Kidney tubule cell (primary cell): ENCODE measurements at places on chromosomes 13 and 19.

- no peak for DNase-seq
These were observed 1383.8 kb downstream of the EFNB2 start for GRCh38 chr13:105151639-105152038.

DNA sequence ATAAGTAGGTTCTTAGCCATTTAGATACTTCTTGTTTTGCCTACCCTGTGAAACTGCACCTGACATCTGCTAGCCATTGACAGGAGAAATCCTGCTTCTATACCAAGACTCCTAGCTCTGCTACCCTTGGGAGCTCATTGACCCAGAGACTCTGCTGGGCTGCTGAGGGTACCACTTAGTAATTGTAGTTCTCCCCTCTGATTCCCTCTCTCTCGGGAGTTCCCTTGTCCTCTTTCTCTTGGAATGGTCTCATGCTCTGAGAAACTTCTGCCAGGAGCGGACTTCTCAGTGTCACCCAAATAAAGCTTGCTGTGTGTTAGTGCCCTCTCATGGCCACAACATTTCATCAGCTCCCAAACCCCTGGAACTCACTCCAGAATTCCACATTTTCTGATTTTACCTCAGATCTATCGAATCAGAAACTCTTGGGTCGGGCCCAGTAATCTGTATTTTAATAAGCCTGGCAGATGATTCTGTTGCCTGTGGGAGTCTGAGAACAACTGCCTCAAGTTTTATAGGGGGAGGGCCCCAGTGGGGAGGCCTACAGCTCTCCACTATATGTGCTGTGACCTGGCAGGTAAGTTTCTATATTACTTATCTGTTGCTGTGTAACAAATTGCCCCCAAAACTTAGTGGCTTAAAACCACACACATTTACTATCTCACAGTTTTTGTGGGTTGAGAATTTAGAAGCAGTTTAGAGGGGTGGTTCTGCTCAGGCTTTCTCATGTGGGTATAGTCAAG, 221.1 kb downstream of the TDRD3 start:
- DNase-seq, result peak; percentile 26

DNA sequence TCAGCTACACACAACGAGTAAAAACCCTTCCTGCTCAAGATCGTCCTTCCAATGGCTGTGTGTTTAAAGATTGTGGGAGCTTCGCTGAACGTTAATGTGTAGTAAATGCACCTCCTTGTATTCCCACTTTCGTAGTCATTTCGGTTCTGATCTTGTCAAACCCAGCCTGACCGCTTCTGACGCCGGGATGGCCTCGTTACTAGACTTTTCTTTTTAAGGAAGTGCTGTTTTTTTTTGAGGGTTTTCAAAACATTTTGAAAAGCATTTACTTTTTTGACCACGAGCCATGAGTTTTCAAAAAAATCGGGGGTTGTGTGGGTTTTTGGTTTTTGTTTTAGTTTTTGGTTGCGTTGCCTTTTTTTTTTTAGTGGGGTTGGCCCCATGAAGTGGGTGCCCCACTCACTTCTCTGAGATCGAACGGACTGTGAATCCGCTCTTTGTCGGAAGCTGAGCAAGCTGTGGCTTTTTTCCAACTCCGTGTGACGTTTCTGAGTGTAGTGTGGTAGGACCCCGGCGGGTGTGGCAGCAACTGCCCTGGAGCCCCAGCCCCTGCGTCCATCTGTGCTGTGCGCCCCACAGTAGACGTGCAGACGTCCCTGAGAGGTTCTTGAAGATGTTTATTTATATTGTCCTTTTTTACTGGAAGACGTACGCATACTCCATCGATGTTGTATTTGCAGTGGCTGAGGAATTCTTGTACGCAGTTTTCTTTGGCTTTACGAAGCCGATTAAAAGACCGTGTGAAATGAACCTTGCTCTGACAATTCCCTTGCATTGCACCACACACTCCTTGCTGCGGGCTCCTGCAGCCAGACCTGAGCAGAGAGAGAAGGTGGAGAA, 2.7 kb upstream of the FAM174C start:
- no peak for DNase-seq

DNA sequence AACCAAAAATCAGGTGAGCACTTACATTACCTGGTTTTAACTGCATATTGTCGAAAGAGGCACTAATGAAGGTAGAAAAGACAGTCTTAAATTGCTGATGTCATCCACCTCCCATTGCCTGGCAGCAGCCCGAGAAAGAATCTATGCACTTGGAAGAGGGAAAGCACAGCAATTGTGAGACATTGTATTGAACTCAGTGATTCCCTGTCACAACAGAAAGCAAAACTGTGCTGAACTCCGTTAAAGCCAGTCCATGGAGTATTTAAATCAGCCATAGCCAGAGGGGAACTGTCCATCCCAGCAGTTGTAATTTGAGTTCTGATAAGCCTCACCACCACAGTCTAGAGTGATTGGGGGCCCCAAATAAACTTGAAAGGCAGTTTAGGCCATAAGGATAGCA, 466.6 kb upstream of the PCDH9 start:
- DNase-seq, result no peak

GRCh38 chr13:50127726-50128291, 112.6 kb downstream of the KCNRG start:
- DNase-seq, result no peak

DNA sequence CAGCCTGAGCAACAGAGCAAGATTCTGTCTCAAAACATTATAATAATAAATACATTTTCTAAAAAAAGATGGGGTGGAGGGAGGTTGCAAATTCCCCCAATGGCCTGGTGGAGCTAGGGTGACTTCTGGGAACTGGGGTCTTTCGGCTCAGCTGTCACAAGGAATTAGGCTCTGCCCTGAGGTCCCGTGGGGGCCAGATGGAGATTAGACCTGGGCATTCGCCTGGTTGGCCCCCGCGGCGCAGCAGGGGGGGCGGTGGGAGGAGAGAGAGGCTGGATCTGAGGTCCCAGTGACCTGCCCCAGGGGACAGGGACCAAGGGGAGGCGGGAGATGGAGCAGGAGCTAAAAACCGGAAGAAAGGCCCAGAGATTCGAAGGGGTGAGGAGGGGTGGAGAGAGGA, 14.8 kb downstream of the FUT6 start:
- DNase-seq, result no peak

DNA sequence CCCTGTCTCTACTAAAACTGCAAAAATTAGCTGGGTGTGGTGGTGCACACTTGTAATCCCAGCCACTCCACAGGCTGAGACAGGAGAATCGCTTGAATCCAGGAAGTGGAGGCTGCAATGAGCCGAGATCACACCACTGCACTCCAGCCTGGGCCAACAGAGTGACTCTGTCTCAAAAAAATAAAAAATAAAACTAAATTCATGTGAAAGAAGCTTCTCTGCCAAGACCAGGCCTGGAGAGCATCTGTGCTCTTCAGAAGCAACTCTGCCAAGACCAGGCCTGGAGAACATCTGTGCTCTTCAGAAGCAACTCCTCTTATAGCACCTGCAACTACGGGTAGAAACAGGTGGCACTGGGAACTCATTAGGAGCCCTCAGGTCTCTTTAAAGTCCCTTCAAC, 37.7 kb downstream of the CRYL1 start:
- no peak for DNase-seq

DNA sequence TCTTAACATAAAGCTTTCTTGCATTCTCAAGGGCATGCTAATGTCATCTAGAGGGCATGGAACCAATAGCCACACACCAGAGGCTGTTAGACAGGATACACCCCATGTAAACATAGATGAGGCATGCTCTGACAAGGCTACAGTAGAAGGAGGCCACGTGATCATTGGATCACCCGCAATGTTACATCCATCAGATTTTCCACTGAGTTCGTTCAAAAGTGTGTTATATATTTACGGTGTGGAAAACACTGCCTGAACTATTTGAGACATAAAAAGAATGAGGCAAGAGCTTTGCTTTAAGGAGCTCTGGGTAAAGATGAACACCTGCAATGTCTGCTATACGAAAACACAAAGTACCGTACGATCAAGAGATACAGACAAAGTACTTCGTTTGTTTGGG, 817.5 kb upstream of the SLC10A2 start:
- DNase-seq, result no peak

DNA sequence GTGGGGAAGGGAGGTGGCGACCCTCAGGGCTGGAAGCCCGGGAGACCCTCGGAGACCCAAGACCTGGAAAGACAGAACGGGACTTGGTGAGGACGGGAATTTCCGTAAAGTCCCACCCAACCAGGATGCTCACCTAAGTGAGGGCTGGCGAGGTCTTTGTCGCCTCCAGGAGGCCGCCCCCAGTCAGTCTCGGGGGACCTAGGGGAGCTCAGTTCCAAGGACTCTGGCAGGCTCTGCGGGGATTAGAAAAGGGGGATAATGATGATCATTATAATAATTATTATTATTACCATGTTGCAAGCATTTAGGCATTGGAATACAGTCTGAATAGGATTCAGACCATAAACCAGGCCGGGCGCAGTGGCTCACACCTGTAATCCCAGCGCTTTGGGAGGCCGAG, 9.1 kb upstream of the HSD17B14 start:
- no peak for DNase-seq

GRCh38 chr13:73262862-73263627, 204.2 kb downstream of the KLF5 start:
- no peak for DNase-seq

DNA sequence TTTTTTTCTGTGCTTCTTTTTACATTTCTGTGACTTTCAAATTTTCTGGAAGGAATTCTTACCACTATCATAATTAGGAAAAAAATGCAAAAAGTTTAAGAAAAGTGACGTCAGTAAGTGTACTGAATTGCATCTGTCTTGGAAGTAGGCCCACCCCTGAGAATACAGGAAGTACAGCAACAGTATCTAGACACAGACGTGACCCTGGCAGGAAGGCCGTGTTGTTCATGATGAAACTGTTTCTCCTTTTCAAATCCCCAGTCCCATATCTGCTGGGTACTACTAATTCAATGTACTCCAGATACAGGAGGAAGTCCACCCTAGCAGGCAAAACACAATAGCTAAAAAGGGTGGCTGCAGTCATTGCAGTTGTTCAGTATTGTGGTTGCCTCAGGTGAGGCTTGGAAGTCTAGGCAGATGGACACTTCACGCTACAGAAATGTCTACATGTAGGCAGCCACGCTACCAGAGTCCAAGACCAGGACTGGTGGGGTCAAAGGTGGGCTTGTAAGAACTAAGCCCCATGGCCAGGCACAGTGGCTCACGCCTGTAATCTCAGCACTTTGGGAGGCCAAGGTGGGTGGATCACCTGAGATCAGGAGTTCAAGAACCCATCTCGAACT, 49.6 kb upstream of the MED4 start:
- no peak for DNase-seq

DNA sequence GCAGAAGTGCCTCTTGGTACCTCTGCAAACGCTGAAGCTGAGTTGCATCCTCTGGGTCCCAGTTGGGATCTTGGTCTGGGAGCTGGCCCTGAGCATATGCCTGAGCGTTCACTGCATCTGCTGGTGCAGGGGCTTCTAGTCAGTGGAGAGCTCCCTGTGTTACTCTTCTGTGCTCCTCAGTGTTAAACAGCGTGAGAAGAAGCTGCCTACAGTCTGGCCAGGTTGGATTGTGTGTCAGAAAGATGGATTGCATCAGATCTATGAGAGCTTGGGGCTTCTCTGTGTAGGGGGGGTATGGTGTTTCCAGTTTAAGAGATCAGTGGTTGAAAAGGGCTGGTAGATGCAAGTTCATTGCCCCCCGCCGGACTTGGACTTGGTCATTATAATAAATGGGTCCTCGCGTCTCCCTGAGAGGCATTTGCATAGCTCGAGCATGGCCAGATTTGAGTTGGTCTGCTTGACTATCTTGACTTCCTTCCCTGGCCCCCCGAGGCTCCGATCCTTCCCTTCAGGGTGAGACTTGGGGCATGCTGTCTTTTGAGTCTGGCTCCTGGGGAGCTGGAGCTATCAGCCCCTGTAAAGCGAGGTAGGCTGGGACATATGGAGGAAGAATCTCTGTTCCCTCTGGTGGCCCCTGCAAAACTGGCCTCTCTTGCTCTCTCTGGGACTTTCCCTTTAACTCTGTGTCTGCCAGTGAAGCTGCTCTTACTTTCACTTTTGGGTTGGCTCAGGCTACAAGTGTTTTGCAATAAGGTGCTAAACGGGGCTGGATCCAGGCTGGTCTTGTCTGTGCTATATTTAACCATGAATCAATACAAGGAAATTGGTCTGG, 52.9 kb downstream of the OR10H4 start:
- peak; percentile 48 for DNase-seq

DNA sequence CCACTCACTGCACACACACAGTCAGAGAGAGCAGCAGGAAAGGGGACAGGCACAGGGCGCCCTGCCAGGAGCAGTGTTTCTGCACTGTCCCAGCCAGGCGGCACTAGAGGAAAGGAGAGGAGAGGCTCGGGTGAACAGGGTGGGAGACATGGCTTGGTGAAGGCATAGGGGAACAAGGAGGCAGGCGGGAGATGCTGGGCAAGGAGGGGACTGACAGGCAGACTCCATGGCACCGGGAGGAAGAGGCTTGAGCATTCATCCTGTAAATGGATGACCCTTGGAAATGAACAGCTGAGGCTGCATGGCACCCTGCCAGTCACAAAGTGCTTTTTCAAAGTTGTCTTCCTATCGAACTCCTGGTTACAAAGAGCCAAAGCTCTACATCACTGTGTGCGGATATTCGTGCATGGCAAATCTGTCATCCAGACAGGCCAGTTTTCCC, 22.4 kb downstream of the MED26 start:
- DNase-seq, result no peak

GRCh38 chr19:40954573-40954972, 36.5 kb upstream of the CYP2B6 start:
- DNase-seq, result no peak

GRCh38 chr19:45824041-45824471, 8.9 kb upstream of the RSPH6A start:
- peak; percentile 44 for DNase-seq

DNA sequence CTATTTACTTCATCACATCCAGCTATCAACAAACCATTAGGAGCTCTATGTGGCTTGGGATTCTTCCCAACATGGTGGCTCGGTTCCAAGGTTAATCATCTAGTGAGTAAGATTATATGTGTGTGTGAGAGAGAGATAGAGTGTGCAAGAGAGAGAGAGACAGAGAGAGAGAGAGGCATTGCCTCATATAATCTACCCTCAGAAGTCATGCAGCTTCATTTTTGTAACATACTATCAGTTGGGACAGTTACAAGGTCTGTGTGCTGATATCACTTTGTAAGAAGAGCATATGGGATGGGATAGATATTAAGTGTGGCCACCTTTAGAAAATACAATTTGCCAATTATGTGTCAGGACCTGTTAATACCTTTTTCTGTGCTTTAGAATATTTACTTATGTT, 104.1 kb downstream of the NDFIP2 start:
- no peak for DNase-seq

- no peak for DNase-seq
These were observed 455.4 kb upstream of the ARGLU1 start for GRCh38 chr13:107023335-107023734.
